ENCODE measurements at places on chromosomes 12 and 14.

DNA sequence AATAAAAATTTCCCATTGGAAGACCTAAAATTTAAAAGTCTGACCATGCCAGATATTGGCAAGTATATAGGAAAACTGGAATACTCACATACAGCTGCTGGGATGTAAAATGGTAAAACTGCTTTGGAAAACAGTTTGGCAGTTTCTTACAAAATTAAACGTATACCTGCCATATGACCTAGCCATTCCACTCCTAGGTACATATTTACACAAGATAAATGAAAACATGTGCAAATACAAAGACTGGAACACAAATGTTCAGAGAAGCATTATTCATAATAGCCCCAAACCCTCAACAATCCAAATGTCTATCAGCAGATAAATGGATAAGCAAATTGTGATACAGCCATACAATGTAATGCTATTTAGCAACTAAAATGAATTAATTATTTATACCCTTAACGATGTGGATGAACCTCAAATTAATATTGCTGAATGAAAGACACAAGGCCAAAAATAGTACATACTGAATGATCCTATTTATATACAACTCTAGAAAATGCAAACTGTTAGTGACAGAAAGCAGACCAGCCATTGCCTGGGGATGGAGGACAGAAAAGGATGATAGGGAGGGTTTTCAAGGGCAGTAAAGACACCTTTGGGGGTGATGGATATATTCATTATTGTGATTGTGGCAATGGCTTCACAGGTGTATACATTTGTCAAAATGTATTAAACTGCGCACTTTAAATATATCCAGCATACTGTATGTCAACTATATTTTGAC, 21.3 kb upstream of the TCP11L2 start:
- DNase-seq, result no peak

DNA sequence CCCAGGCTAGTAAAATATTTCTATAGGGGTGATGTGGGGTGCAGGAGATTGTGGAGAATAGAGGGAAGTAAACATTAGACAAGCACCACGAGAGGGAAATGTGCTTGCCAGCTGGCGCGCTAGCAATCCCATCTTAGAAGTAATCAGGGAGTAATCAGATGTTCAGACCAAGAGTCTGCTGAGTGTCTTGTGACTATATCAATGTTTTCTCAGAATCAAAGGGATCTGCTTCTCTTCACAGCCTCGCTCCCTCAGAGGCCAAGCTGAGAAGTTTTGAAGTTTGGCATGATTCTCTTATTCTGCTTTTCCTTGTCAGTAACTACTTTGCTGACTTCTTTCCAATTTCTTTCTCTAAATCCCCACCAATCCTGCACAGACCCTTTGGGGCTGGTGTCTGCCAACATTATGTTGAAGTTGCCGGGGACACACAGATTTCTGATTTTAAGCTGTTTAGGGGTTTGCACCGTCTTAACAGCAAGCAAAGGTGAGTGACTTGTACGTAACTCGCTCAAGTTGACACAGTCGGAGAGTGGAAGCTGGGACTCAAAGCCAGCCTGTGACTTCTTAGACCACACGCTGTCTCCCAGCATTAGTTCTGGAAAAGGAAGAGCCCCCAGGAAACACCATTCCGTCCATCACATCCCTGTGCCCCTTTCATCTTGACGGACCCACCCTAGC, 22.0 kb upstream of the TSPAN9 start:
- DNase-seq, result no peak

DNA sequence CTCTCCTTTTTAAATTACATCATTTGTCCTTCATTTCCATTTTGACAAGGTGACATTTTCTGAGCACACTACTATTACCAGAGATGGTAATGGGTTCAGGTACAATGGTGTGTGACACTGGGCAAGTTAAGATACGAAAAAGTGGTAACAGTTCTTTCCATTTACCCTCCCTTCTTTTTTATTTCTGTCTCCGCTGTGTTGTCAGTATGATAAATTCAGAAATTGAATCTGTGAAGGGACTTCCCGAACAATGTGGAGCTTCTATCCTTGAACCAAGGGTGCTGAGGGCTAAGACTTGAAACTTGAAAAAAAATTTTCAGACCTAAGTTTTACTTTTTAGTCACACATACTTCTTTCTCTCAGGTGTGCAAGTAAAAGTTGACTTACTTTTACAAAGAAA, 103.7 kb downstream of the ERC1 start:
- DNase-seq, result no peak

DNA sequence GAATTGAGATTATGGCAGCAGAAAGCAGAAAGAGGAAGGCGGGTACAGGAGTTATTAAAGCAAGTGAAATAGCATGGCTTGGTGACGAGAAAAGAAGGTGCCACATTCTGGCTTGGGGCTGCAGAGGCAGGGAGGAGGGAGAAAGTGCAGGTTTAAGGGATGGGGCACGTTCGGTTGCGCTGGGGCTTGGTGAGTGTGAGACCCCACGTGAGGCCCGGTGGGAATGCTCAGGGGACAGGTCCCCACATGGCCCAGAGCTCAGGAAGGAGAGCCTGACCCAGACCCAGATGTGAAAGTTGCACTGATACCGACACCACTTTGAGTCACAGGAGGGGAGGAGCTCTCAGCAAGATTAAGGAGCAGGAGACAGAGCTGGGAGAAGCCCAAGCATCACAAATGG, 187.1 kb downstream of the PIWIL1 start:
- no peak for DNase-seq

- no peak for DNase-seq
These were observed 3.8 kb downstream of the GXYLT1 start for GRCh38 chr12:42140901-42141300.

DNA sequence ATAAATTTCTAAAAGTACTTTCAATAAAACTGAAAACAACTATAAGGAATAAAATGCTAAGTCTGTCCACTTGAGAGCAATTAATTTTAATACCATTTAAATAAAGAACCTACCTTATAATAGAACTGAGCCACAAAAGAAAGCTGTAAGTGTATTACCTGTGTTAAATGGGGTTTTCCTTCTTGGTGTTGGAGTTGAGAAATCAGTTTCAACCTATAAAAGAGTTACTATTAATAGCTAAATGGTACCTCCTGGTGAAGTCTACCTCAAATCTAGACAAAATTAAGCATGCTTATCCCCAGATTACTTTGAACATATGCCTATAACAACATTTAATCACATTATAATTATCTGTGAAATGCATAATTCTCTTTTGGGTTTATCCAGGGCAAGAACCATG, 48.8 kb downstream of the MIS18BP1 start:
- DNase-seq, result no peak

- DNase-seq, result no peak
These were observed 7.6 kb downstream of the PTPRO start for GRCh38 chr12:15329891-15330290.

- DNase-seq, result no peak
These were observed 6.2 kb downstream of the MTA1 start for GRCh38 chr14:105425823-105426247.
